NCI-H82 (cell line): ENCODE measurements at places on chromosomes 12 and 14.

GRCh38 chr14:105067140-105067968 is 2.1 kb upstream of the GPR132 start:
- DNase-seq = no peak

GRCh38 chr14:57346741-57347140 is 43.6 kb upstream of the NAA30 start:
- DNase-seq = peak; percentile 72

DNA sequence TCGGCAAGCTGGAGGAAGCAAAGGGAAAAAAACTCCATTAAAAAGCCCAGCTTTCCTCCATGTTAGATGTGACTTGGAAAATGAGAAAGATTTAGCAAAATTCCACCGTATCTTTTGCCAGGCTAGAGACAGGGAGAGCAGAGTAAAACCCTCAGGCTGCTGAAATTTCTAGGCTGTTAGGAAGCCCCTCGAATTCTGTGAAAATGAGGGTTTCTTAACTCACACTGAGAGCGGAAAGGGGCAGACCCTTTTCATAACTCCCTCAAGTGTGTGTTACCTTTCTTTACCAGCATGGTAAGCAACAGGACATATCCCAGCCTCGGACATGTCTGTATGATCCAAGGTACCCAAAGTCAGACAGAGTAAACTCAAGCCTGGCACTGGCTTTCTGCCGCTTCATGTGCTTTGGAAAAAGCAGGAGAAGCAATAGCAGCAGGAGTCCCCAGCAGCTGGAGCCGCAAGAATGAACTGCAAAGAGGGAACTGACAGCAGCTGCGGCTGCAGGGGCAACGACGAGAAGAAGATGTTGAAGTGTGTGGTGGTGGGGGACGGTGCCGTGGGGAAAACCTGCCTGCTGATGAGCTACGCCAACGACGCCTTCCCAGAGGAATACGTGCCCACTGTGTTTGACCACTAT is at the start of gene RHOJ:
Gene RHOJ, plus strand, starts transcription at position 37 of the 637 bp plus-strand sequence. Its CDS starts 427 bp downstream, at position 464.
- DNase-seq = no peak

DNA sequence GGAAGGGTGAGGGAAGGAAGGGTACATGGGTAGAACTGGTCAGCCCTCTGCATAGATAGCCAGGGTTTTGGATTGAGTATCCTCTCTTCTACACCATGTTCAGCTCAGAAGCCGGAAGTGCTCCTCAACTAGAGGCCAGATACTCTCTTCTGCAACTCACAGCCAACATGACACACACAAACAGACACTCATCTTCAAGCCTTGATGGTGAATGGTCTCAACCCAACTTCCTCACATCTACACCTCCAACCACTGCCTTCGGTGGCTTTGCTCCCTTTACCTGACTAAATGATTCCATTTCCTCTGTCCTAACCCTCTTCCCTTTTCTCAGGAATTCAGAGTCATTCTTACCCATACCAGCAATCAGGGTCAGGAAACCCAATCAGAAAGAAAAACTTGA is 7.6 kb upstream of the FKBP11 start:
- DNase-seq = no peak

- no peak for DNase-seq
Measured at GRCh38 chr14:70897464-70897863, 9.8 kb upstream of the PCNX1 start.

- no peak for DNase-seq
Measured at GRCh38 chr14:76305268-76305826, 70.6 kb upstream of the ESRRB start.

- DNase-seq = no peak
Measured at GRCh38 chr14:69699748-69700303, 67.1 kb upstream of the SRSF5 start.

- DNase-seq = no peak
Measured at GRCh38 chr12:68425998-68426397, 93.8 kb upstream of the MDM1 start.

DNA sequence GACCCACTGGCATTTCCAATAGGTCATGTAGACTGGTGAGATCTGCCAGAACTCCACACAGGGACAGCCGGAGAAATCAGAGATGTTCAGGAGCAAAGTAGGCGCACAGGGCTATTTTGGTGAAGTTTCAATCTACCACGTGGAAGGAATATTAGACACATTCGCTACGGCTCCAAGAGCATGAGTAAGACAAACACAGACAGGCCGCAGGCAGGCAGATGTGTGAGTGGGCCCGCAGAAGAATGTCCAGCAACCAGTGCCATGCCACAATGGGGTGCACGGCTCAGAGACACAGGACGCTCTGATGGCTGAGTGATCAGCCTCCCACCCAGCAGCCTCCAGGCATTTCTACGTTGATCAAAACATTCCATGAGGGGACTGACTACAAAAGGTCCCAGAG is 10.4 kb downstream of the SLC15A4 start:
- DNase-seq = no peak

DNA sequence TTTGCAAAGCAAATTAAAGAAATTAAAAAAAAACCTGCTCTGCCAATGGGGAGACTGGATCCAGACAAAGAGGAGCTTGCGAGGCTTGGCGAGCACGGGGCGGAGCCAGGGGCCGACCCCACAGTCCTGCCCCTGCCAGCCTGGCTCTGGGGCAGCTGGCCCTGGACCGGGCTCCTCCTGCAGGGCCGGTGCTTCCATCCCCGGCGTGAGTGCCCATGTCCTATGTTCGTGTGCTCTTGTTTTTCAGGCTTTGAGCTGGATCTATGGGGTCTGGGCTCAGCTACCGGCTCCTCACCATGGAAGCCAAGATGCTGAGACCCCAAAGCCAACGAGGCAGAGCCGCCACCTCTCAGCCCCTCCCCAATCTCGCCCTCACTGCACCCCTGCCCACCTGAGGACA is 176.8 kb downstream of the KIF26A start:
- no peak for DNase-seq

GRCh38 chr12:130978785-130979184 is 25.1 kb downstream of the ADGRD1 start:
- DNase-seq = no peak

DNA sequence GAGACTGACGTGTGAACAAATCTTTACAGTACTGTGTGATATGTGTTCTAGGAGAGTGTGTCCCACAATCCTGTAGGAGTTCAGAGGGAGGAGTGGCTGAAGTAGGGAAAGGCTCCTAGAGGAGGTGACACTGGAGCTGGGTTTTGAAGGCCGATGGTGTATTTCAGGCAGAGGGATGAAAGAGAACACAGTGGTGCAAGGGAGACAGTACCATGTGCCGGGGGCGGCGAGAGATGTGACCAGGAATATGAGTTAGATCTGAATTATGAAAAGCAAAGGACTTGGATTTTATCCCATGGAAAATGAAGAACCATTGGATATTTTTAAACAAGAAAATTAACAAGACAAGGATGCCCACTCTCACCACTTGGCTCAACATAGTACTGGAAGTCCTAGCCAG is 77.0 kb upstream of the ESRRB start:
- no peak for DNase-seq

GRCh38 chr14:68788996-68789820 is 3.7 kb downstream of the ZFP36L1 start:
- peak; percentile 88 for DNase-seq

DNA sequence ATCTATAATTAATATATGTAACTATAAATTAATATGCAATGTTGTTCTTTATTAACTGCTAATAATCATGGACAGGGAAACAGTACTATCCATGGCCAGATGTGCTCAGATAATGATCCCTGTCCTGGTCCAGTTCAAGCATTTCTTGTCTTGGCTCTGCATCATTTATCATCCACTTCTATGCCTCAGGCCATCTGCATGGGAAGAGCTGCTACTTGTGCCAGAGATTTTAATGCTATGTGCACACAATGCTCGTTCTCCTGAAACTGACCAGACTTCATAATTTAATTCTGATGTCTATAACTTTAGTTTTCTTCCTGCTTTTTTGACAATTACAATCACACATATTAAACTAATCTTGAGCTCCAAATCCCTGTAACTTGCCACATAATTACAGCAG is 11.2 kb upstream of the TMX1 start:
- no peak for DNase-seq

- DNase-seq = peak; percentile 65
Measured at GRCh38 chr14:23160924-23161522, 22.4 kb downstream of the SLC7A8 start.

GRCh38 chr14:75064205-75064567 is 362 bp upstream of the ACYP1 start:
- DNase-seq = no peak

GRCh38 chr12:124655048-124655697 is 87.8 kb upstream of the NCOR2 start:
- peak; percentile 98 for DNase-seq

DNA sequence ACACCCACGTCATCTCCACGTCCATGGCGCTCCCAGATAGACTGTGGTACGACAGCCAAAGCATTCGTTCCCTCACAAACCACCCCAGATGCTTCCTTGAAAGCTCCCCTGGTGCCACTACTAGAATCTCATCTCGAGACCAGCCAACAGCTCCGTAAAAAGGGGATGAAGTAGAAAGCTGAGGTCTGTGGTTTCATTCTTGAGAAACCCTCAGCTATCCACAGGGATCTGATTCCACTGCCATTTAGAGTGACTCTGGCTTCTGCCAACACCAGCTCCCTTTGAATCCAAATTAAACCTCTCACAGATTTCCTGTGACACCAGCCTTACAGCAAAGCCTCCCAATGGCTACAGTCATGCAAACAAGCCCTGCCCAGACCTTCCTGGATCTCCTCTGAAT is 18.5 kb upstream of the FOXN3 start:
- no peak for DNase-seq

- no peak for DNase-seq
Measured at GRCh38 chr12:106711316-106711715, 63.2 kb upstream of the RIC8B start.

DNA sequence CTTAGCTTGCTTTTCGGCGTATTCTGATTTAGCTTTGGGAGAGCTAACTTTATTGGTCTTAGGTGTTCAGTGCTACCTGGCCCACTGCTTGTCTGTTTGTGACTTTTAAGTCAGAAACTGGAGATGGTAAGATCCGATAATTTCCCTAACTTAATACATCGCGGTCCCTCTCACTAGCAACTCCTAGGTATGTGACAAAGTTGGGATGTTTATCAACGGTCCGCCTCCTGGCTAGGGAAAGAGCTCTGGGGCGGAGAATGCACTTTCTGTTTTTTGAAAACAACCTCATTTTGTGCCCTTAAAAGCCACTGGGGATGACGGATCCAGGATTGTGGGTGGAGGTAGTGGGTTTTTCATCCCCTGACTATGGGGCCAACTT is 1.2 kb downstream of the CDKN1B start:
- DNase-seq = no peak

DNA sequence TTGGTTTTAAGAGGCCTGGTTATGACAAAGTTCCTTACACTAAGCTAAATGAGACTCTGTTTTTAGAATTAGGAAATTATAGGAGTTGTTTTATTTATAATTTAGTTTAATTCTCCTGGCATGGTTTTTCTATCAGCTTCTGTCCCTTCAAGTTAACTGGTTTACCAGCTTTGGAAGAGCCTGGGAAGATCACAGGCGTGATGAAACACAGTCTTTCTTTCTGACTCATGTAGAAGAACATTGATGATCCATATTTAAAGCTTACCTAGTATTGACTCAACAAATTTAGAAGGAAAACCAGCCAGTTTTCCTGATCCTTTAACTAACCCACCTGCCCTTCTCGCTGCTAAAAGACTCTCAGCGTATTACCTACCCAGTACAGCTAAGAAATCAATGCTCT is 155.2 kb downstream of the TGFB3 start:
- no peak for DNase-seq

DNA sequence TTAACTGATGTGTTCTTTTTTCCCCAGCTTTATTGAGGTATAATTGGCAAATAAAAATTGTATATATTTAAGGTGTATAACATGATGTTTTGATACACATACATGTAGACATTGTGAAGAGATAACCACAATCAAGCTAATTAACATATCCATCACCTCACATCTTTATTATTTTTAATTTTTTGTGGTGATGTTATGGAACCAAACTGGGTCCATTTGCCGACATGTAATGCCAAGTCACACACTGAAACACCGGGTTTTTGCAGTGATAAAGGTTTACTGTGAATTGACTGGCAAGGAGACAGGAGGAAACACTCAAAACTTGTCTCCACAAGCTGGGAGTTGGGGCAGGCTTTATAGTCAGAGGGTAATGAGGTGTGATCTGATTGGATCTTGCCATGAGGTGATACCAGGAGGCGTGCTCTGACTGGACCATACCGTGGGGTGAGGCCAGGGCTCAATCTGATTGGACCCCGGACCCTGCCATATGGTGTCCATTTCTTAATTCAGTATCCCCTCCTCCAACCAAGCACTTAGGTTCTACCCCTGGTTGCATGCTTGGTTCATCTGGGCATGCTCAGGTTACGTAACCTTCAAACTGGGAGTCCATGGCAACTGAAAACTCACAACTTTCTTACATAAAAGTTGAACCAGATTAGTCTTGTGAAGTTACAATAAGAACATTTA is 11.8 kb upstream of the WSCD2 start:
- peak; percentile 83 for DNase-seq

- peak; percentile 39 for DNase-seq
Measured at GRCh38 chr12:130714091-130714590, 2.0 kb downstream of the RIMBP2 start.

DNA sequence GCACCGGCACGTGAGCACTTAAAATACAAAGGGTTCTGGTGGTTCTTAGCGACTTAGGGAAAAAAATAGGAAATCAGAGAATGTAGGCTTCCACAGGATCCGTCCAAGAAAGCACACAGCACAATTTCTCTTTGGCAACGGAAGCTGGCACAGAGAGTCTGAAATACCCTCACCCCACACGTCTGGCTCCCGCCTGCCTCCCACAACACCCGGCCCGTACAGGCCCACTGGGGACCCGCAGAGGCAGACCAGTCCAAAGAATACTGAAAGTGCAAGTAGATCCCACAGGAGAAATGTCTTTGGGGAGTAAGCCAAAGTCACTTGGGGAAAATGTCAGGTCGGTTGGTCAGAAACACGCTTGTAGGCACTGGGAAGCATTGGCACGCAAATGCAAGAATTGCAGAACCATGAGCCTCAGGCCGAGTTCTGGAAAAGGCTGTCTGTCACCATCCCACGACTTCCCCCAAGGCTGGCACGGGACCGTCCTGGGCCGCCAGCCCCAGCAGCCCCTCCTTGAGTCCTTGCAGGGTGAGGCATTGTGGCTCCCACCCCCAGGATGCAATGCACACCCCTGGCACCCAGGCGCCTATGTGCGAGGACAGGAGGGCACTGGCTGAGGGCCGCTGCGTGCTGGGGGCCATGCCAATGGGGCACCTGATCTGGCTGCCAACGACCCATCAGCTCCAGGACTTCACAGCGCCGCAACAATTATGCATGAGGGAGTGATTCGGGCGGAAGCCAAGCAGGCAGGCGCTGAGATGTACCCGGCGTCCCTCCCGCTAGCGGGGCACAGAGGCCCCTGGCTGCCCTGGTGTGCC is 29.7 kb downstream of the CHGA start:
- no peak for DNase-seq

GRCh38 chr14:64184103-64184729 is 110.0 kb downstream of the ESR2 start:
- no peak for DNase-seq

- DNase-seq = no peak
Measured at GRCh38 chr12:41485203-41485602, 297.1 kb downstream of the PDZRN4 start.

GRCh38 chr14:99808515-99808914 is 15.3 kb downstream of the EML1 start:
- no peak for DNase-seq

- no peak for DNase-seq
Measured at GRCh38 chr12:126897102-126897501, 1369.9 kb upstream of the TMEM132C start.

- no peak for DNase-seq
Measured at GRCh38 chr14:80805136-80805535, 136.4 kb downstream of the CEP128 start.

GRCh38 chr12:47797441-47797840 is 22.3 kb downstream of the HDAC7 start:
- peak; percentile 17 for DNase-seq
